ENCODE measurements at places on chromosomes 1 and 21. TPM values are rescaled to one million over a fixed set of nuclear protein-coding genes. Genes with fewer than 3 reads are reported as not detected.

The MEX3A gene
- total RNA-seq: 8.8 TPM

The PCSK9 gene
- 0.70 TPM for total RNA-seq

The MROH9 gene
- not detected for total RNA-seq

The ZNF683 gene
- total RNA-seq: not detected

The MRPS21 gene
- total RNA-seq: 35.4 TPM

The CELSR2 gene
- 1.4 TPM for total RNA-seq

The CTBS gene
- 5.4 TPM for total RNA-seq

The GJC2 gene
- 5.0 TPM for total RNA-seq

The CLDN8 gene
- not detected for total RNA-seq

The EPHA8 gene
- not detected for total RNA-seq

The TRABD2B gene
- not detected for total RNA-seq

The ACTL8 gene
- total RNA-seq: not detected

DNA sequence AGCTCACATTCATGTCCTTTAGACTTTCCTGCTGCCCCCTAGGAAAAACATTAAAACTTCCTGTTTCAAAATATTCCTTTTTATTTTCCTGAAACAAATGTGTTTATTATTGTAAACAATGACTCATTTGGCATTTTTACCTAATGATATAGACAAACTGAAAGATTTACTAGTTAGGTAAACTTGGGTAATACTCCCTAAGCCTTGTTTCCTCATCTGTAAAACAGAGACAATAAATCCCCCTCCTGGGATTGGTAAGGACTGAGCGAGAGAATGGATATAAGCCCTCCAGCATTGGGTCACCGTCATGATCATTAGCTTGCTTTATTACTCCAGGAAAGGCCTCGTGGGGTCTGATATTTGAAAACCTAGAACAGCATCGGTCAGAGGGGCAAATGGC is 59.8 kb downstream of the LPAR3 start:
- DNase-seq: no peak

- no peak for DNase-seq
These were observed 505.2 kb downstream of the SMYD3 start for GRCh38 chr1:246001837-246002230.

- DNase-seq: no peak
These were observed 342.0 kb downstream of the VAV3 start for GRCh38 chr1:107622966-107623365.

DNA sequence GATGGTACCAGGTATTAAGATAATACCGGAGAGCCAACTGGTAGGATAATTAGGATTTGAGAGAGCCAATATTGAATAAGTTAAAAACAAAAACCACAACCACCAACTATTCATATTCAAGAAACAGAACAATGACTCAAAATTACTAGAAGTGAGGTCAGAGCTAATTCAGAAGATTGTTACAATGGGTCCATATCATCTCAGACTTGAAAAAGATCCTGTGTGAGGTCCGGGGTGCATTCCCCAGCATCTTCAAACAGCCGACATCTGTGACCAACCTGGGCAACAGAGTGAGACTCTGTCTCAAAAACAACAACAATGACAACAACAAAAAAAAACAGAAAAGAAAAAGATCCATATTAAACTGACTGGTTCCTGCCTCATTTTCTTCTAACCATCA is 18.6 kb downstream of the AK2 start:
- no peak for DNase-seq

- DNase-seq: no peak
These were observed 8.4 kb downstream of the KCNQ4 start for GRCh38 chr1:40792036-40792435.

- DNase-seq: no peak
These were observed 155.9 kb downstream of the DISP1 start for GRCh38 chr1:222970711-222971110.

DNA sequence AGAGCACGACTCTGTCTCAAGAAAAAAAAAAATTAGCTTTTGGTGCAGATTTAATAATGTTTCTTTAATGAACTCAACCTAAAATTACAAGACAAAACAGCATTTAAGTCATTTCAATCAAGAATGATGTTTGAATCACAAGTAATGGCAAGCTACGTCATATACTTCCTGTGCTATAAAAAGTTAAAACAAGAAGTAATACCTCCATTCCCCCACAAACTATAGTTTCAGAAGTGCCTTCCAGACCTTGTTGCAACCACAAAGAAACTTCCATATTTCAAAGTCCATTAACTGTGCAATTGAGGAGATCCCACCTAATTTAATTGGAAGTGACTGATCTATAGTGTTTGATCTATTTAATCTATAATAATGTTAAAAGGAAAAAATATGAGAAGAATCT is 15.1 kb downstream of the NRDC start:
- no peak for DNase-seq

- DNase-seq: no peak
These were observed 294.4 kb downstream of the SDCCAG8 start for GRCh38 chr1:243550276-243550675.

GRCh38 chr1:15132965-15133364 is 20.6 kb upstream of the TMEM51 start:
- DNase-seq: no peak

- DNase-seq: peak; percentile 39
These were observed 8.1 kb downstream of the ADPRS start for GRCh38 chr1:36096500-36097432.

DNA sequence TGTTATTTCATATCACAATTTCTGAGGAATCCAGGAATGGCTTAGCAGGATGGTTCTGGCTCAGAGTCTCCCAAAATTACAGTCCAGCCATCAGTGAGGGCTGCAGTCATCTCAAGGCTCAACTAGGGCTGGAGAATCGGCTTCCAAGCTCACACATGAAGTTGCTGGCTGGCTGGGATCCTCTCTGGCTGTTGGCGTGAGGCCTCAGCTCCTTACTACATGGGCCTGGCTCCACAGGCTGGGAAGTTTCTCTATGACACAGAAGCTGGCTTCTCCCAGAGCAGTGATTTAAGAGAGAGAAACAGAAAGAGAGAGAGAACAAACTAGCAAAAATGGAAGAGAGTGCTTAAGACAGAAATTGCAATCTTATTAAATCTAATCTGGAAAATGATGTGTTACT is 38.8 kb upstream of the RGS8 start:
- no peak for DNase-seq

GRCh38 chr1:29249170-29249691 is 12.9 kb downstream of the PTPRU start:
- no peak for DNase-seq

GRCh38 chr1:239302696-239303095 is 83.7 kb upstream of the CHRM3 start:
- DNase-seq: no peak

Data from dermis blood vessel endothelial cell (primary cell).